ENCODE measurements at places on chromosomes 1 and 21. TPM values are rescaled to one million over a fixed set of nuclear protein-coding genes. Genes with fewer than 3 reads are reported as not detected.

DNA sequence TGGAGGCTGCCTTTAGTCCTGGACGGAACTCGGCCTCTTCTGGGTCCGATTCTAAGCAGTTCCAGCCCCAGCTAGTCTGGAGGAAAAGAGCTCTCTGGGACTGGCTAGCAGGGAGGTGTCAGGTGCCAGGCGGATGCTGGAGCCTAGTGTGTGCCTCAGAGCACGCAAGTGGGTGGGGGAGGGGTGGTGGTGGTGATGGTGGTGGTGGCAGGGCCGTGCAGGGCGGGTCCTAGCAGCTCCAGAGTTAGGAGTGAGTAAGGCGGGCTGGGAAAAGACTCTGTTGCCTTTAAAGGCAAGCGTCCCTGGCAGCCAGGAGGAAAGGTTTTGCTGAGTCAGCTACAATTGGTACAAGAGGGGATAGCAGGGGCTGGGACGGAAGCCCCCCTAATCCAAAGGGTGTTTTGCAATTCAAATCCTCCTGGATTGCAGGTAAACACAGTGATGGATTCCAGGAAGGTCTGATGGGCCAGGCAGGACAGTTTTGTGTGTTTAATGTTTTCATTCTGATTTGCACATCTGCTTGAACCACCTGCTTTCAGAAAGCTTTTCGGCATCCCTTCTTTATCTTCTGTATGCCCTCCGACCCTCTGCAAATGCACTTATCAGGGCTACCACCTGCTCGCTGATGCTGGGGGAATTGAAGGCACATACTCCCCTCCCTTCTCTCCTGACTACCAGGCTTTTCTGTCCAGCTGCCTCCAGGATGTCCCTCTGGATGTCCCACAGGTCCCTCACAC is 4.1 kb upstream of the SLC2A1 start:
- no peak for DNase-seq

Gene SPRR1B
- not detected for polyA plus RNA-seq

Gene PRELP
- polyA plus RNA-seq: 3.9 TPM

Gene OR2T2
- not detected for polyA plus RNA-seq

- no peak for DNase-seq
Observed at GRCh38 chr1:21536218-21536617, 27.0 kb downstream of the ALPL start.

GRCh38 chr1:32215629-32216480 is 6.3 kb downstream of the TMEM234 start:
- peak; percentile 42 for DNase-seq

Gene TMEM269
- 1.2 TPM for polyA plus RNA-seq

Measured in renal pelvis (tissue), 12 donors.